ENCODE measurements at places on chromosomes 4 and X. TPM values are rescaled to one million over a fixed set of nuclear protein-coding genes. Genes with fewer than 3 reads are reported as not detected.

GRCh38 chrX:148915474-148915873 lies 415.1 kb downstream of the AFF2 start:
- H3K27me3 ChIP-seq, result no peaks in the 10 kb centered on the region
- no peak for DNase-seq
- H3K4me1 ChIP-seq, result no peaks in the 10 kb centered on the region
- H3K27ac ChIP-seq, result no peak overlapping the region
- no peaks in the 10 kb centered on the region for H3K36me3 ChIP-seq
- H3K4me3 ChIP-seq, result no peak overlapping the region

- no peak for DNase-seq
- peaks cover 68% of the 10 kb centered on the region for H3K36me3 ChIP-seq
- no peak overlapping the region for H3K4me3 ChIP-seq
- peaks cover 25% of the 10 kb centered on the region for H3K4me1 ChIP-seq
- peak overlapping the region; percentile 51 for H3K27ac ChIP-seq
- no peaks in the 10 kb centered on the region for H3K27me3 ChIP-seq
These were observed 28.4 kb downstream of the DDX60L start for GRCh38 chr4:168451744-168452390.

DNA sequence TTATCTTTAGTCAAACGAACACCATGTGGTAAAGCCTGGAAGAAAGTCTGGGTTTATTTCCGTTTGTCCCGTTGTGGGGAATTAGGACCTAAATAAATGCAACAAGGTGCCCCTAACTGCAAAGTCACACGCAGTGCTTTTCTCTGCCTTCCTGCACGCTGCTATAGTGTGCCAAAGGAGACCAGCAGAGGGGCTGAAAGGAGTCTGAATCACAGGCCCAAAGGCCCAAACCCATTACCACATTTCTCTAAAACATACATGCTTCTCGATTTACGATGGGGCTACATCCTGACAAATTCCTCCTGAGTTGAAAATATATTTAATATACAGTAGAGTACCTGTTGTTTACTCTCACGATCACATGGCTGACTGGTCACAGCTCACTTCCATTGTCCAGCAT lies 4.5 kb downstream of the VEGFC start:
- H3K27me3 ChIP-seq, result peaks cover 28% of the 10 kb centered on the region
- no peaks in the 10 kb centered on the region for H3K36me3 ChIP-seq
- peaks cover 2% of the 10 kb centered on the region for H3K4me1 ChIP-seq
- H3K4me3 ChIP-seq, result no peak overlapping the region
- H3K27ac ChIP-seq, result no peak overlapping the region

GRCh38 chr4:304969-305680 lies at the start of gene ZNF732:
Gene ZNF732 (minus strand): TSS chr4:305474. CDS start chr4:305310, 164 bp downstream.
- DNase-seq, result no peak
- H3K27ac ChIP-seq, result no peak within 1 kb of the TSS
- peaks cover 2% of the 10 kb centered on the region for H3K36me3 ChIP-seq
- no peaks in the 10 kb centered on the region for H3K4me1 ChIP-seq

DNA sequence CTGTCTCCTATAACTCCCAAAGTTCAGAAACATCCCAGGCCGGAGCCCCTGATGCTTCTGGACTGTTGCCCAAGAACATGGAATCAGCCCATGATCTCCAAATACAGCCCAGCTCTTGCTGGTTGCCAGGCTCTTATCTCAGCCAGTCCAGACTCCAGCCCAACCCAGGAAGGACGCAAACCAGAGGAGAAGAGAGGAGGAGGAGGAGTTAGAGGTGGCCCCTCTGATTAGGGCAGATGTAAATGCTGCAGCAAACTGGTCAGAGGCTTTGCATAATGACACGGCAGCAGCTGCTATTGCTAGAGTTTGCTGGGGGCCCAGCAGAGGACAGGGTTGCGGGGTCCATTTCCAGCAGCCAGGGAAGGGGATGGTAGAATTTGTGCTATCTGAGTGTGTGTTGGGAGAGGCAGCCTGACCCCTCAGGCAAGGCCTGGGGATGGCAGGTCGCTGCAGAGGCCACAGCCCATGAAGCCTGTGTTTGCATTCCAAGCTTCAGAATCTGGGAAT lies 4.2 kb upstream of the OTUD5 start:
- peaks cover 13% of the 10 kb centered on the region for H3K36me3 ChIP-seq
- H3K4me1 ChIP-seq, result peaks cover 14% of the 10 kb centered on the region
- H3K4me3 ChIP-seq, result no peak overlapping the region
- no peak for DNase-seq

DNA sequence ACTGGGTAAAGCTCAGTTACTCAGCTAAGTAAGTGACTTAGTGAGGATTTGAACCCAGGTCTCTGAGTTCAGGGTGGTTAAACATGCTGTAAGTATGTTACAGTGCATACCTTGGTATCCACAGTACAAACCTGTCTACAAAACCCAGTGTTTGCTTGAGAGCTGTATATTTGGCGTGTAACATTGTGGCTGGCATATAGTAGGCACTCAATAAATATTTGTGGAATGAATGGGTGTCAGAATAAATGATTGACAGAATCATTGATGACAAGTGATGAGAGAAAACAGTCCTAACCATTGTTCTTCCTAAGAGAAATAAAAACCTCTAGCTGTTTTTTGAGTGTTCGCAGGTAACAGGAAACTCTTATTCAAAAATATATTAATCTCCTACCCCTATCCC lies 79.7 kb upstream of the BCOR start:
- H3K27me3 ChIP-seq, result no peaks in the 10 kb centered on the region
- no peak for DNase-seq
- peak overlapping the region; percentile 90 for H3K27ac ChIP-seq
- H3K36me3 ChIP-seq, result no peaks in the 10 kb centered on the region
- H3K4me3 ChIP-seq, result peak overlapping the region; percentile 93

DNA sequence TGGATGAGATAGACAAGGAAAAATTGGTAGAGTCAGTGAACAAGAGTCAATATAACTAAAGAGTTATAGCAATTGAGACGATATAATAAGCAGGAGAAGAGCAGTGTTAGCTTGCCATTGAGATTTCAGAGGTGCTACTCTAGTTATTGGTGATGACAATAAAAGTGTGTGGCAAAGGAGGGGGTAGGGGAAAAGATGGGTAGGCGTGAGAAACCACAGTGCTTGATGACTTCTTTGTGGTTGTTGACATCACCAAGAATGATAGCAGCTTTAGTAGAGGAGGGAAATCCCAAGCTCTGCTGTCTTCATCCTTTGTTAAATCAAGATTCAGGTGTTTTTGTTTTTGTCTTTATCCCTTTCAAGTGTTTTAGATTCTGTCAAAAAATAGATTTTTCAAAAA lies 179.9 kb upstream of the PPP3CA start:
- H3K4me1 ChIP-seq, result peaks cover 15% of the 10 kb centered on the region
- no peaks in the 10 kb centered on the region for H3K36me3 ChIP-seq
- peak overlapping the region; percentile 64 for H3K27ac ChIP-seq
- DNase-seq, result peak; percentile 87
- H3K27me3 ChIP-seq, result peaks cover 46% of the 10 kb centered on the region
- H3K4me3 ChIP-seq, result peak overlapping the region; percentile 45

GRCh38 chrX:118745570-118745969 lies 18.2 kb downstream of the IL13RA1 start:
- H3K36me3 ChIP-seq, result no peaks in the 10 kb centered on the region
- H3K27me3 ChIP-seq, result peaks cover 5% of the 10 kb centered on the region
- no peaks in the 10 kb centered on the region for H3K4me1 ChIP-seq
- no peak for DNase-seq
- H3K27ac ChIP-seq, result no peak overlapping the region

DNA sequence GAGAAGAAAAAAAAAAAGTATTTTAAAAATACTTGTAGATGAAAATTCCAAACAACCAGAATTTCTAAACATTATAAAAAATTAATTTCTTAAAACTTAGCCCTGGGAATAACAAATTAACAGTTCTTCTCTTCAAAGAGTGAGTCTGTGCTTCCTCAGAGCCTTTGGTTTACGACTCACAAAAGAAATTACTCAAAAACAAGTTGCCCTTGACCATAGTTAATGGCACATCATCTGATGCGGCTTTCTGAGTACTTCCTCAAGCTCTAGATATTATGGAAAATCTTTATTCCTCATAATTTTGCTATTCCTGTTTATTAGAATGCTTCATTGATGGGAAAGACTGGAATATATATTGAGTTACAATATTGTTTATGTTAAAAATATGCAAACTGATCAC lies 23.7 kb downstream of the TAPT1 start:
- H3K36me3 ChIP-seq, result peaks cover 16% of the 10 kb centered on the region
- H3K4me1 ChIP-seq, result peaks cover 27% of the 10 kb centered on the region
- DNase-seq, result no peak
- no peaks in the 10 kb centered on the region for H3K27me3 ChIP-seq

- H3K27ac ChIP-seq, result no peak overlapping the region
- H3K4me3 ChIP-seq, result no peak overlapping the region
- H3K4me1 ChIP-seq, result no peaks in the 10 kb centered on the region
- no peaks in the 10 kb centered on the region for H3K27me3 ChIP-seq
These were observed 29.4 kb upstream of the GYG2 start for GRCh38 chrX:2799369-2799768.

GRCh38 chr4:113389160-113389559 lies 339.7 kb downstream of the ANK2 start:
- no peak overlapping the region for H3K27ac ChIP-seq
- no peaks in the 10 kb centered on the region for H3K36me3 ChIP-seq
- peaks cover 11% of the 10 kb centered on the region for H3K27me3 ChIP-seq
- no peak overlapping the region for H3K4me3 ChIP-seq

GRCh38 chr4:105306158-105306781 lies 159.6 kb downstream of the TET2 start:
- DNase-seq, result peak; percentile 83
- no peaks in the 10 kb centered on the region for H3K27me3 ChIP-seq
- peaks cover 11% of the 10 kb centered on the region for H3K36me3 ChIP-seq
- peaks cover 22% of the 10 kb centered on the region for H3K4me1 ChIP-seq
- H3K27ac ChIP-seq, result peak overlapping the region; percentile 94

DNA sequence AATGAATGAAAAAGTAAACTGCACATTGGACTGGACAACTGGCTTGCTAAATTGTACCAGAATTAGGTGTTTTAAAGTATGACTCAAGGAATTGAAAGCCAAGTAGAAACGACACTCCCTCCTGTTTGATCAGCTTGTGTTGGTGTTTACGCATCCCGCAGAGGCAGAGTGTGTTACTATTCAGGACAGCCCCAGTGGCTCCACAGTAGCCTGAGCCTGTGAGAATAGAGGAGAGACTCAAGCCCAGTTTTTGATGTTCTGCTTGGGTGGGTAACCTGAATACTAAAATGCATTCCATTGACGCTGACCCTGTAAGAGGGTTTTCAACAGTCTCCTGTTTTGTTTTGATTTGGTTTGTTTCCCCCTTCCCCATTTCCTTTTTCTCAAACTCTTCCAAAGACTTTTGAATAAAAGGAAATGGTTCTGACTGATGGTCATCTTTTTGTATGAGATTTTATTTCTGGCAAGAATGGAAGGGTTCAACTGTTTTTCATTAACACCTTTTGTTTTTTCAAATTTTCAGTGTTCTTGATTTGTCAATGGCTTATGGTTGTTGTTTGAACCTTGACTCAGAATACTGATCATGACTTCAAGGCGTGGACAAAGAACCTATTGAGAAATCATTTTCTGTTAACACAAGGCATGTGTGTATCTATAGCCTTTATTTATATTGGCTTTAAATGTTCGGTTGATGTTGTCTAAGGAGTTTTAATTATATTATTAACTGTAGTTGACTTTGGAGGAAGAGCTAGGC lies 10.2 kb downstream of the ADGRL3 start:
- H3K27ac ChIP-seq, result no peak overlapping the region
- no peak overlapping the region for H3K4me3 ChIP-seq
- H3K36me3 ChIP-seq, result no peaks in the 10 kb centered on the region

DNA sequence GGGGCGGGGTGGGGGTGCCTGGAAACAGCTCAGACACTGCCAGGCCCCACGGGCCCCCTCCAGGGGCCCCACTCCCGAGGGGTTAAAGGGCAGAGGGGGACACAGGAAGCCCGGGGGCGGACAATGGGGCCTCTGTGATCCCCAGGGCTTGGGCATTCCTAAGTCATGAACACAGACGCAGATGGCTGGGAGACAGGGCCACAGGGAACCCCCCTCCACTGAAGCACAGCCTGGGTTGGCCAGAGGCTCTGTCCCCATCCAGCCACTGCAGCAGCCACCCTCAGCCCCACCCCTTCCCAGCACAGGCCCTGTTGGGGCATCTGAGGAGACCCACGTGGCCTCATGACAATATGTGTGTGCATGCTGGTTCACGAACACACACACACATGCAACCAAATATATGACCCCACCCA lies 3.9 kb downstream of the L1CAM start:
- no peak overlapping the region for H3K4me3 ChIP-seq
- H3K27ac ChIP-seq, result no peak overlapping the region
- no peaks in the 10 kb centered on the region for H3K36me3 ChIP-seq
- DNase-seq, result no peak
- peaks cover 13% of the 10 kb centered on the region for H3K27me3 ChIP-seq

- H3K27me3 ChIP-seq, result no peaks in the 10 kb centered on the region
- H3K36me3 ChIP-seq, result no peaks in the 10 kb centered on the region
- H3K27ac ChIP-seq, result no peak overlapping the region
These were observed 60.4 kb downstream of the NPY2R start for GRCh38 chr4:155268821-155269220.

GRCh38 chr4:144716778-144717177 lies 70.8 kb downstream of the HHIP start:
- no peaks in the 10 kb centered on the region for H3K36me3 ChIP-seq
- H3K27ac ChIP-seq, result no peak overlapping the region

GRCh38 chr4:55947912-55948725 lies 626 bp upstream of the CEP135 start:
- H3K4me3 ChIP-seq, result peak overlapping the region; percentile 87
- H3K36me3 ChIP-seq, result peaks cover 9% of the 10 kb centered on the region
- H3K27ac ChIP-seq, result peak overlapping the region; percentile 89
- peak; percentile 86 for DNase-seq
- H3K4me1 ChIP-seq, result peaks cover 33% of the 10 kb centered on the region

DNA sequence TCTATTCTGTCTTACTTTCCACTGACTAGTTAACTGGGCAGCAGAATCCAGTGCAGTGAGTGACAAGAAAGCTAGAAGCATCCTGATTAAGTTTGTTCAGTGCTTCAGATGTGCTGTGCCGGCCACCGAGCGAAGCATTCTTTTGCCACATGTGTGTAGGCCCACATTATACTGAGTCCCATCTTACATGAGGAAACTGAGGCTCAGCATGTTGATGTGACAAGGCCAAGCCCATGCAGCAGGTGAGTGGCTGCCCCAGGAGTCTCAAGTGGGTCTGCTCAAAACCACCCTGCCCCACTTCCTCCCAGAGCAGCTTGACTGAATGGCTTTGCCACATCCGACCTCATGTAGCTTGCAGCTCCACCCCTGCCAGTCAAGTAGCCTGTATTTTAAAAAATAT lies 50.5 kb downstream of the RHOH start:
- H3K4me3 ChIP-seq, result peak overlapping the region; percentile 54
- H3K27ac ChIP-seq, result peak overlapping the region; percentile 89
- no peaks in the 10 kb centered on the region for H3K27me3 ChIP-seq
- DNase-seq, result peak; percentile 86

SAGE1 gene
- total RNA-seq, result not detected

MAGEA2B gene
- not detected for total RNA-seq

NUDT9 gene
- 17.4 TPM for total RNA-seq

ZCCHC12 gene
- not detected for total RNA-seq

PABPC5 gene
- total RNA-seq, result not detected

F8A2 gene
- total RNA-seq, result not detected

KLHL4 gene
- total RNA-seq, result not detected

MAGEA8 gene
- not detected for total RNA-seq

CDS1 gene
- total RNA-seq, result not detected

All from activated CD4-positive, alpha-beta T cell treated with anti-CD3 and anti-CD28 coated beads, Interleukin-2, amount 10 ng/mL, durations not matched to agents 24 days and 14 days (primary cell).